ENCODE measurements at places on chromosomes 1 and 21.

- DNase-seq = no peak
Observed at GRCh38 chr1:224859651-224860050, 69.8 kb upstream of the DNAH14 start.

DNA sequence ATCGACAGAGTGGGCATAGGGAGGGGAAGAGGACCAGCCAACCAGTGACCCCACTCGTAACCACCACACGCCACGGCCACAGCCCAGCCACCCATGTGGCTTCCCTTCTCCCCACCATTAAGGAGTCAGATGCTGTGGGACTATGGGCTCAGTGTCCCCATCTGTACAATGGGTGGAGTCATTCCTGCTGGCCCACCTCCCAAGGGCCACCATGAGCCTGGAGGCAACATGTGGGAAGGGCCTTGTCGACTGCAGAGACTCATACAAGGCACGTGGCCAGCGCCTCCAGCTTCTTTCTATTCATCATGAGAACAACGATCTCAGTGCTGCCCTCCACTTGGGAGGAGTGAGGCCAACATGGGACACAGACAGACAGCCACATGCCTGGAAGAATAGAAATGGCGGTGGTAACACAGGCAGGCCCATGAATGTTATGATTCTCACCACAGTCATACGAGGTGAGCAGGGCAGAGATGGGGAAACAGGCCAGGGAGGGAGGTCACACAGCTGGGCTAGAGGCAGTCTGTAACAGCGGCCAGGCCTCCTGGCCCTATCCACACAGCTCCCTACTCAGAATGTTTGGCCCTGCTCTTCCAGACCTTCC lies 16.1 kb downstream of the LRP8 start:
- DNase-seq = no peak

DNA sequence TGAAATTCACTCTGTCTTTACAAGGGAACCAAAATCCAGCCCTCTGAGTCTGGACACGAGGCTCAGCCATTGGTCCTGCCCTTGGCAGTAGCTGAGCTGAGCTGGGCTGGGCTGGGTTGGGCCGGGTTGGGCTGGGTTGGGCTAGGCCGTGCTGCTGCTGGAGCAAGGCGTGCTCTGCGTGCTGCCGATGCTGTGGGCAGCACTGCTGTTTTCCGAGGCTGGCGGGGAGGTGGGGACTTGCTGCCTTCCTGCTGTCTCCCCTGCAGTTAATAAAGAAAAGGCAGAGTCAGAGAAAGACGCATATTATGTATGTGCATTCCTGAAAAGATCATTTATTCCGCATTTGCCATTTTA lies 182.9 kb downstream of the CDC7 start:
- no peak for DNase-seq

- DNase-seq = no peak
Observed at GRCh38 chr1:165549973-165550372, 6.2 kb downstream of the LRRC52 start.

DNA sequence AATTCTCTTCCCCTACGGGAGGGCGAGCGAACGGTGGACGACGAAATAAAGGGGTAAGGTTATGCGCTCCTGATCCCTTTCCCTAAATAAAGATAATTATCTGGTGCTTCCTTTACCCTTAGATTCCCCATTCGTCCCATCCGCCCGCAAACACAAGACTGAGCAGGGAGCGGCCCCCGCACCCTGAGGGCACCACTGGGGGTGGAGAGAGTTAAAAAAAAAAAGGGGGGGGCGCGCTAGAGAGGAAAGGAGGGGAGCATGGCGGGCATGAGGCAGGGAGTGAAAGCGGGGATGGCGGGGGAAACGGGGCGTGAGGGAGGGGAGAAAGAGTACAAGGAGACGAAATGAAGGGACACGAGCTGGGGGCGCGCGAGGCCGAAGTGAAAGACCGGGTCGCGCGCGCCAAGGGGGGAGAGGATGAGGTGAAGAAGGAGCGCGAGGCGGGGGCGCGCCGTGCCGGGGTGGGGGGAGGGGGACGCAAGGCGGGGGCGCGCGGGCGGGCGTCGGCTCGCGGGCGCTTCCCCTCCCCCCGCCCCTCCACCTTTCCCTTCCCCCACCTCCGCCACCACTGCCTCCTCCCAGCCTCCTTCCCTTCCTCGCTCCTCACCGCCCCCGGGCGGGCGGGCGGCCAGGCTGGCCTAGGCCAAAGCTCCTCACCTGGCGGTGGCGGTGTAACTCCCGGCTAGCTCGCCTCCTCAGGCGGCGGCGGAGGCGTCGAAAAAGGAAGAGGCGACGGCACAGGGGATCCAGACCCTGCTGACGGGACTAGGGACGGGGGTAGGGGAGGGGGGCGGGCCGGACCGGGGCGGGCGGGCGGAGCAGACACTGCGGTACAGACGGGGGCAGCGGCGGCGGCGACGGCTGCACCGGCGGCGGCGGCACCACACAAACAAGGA lies 448 bp downstream of the GATAD2B start:
- DNase-seq = peak; percentile 34

DNA sequence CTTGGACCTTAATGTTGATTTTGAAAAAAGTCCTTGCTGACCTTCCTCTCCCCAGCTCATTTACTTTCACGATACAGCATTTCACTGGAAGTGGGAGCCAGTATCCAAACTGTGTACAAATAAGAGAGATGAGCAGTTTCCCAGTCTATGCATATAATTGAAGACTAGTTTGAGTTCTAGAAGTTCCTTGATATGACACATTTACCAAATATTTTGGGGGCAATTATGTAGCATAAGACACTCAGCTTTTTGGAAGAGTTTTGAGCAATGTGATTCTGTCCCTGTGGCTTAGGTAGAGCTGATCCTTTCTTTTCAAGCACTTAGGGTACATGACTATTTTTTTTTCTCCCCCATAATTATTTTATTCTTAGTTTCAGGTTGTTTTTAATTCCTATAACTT lies 26.4 kb downstream of the GIPC2 start:
- DNase-seq = no peak

- DNase-seq = no peak
Observed at GRCh38 chr21:43211760-43212115, 42.9 kb downstream of the CRYAA start.

DNA sequence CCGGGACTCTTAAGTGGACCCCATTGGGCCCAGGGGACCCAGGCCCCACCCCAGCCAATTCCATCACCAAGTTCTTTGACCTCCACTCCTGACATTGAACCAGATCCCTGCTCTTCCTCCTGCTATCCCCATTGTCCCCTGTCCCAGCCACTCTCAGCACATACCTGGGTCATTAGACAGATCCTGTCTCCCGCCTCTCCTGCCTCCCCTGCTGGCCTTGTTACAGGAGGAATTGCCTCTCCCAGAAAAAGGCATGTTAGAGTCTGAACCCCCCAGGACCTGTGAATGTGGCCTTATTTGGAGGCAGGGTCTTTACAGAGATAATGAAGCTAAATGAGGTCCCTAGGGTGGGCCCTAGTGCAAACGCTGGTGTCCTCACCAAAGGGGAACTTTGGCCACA lies 301.9 kb downstream of the NPHP4 start:
- no peak for DNase-seq

- no peak for DNase-seq
Observed at GRCh38 chr1:181635110-181635509, 151.8 kb downstream of the CACNA1E start.

DNA sequence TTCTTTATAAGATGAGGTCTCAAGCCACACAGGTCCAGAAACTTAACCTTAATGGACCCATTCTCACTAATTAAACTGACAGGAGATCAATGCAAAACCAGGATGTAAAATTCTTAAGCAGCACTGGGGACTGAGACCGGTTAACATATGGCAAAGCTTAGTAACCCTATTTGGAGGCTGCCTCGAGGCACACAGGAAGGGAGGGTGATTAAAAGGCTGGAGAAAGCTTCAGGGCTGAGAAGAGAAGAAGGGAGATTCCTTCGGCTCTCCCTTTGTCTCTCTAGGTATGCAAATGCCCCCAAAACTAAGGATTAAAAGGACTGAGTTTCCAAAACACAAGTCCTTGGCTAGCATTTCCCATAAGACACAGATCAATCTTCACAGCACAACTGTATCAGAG lies 120.8 kb upstream of the DSCAM start:
- DNase-seq = no peak

- no peak for DNase-seq
Observed at GRCh38 chr1:236618507-236618906, 14.2 kb upstream of the HEATR1 start.

DNA sequence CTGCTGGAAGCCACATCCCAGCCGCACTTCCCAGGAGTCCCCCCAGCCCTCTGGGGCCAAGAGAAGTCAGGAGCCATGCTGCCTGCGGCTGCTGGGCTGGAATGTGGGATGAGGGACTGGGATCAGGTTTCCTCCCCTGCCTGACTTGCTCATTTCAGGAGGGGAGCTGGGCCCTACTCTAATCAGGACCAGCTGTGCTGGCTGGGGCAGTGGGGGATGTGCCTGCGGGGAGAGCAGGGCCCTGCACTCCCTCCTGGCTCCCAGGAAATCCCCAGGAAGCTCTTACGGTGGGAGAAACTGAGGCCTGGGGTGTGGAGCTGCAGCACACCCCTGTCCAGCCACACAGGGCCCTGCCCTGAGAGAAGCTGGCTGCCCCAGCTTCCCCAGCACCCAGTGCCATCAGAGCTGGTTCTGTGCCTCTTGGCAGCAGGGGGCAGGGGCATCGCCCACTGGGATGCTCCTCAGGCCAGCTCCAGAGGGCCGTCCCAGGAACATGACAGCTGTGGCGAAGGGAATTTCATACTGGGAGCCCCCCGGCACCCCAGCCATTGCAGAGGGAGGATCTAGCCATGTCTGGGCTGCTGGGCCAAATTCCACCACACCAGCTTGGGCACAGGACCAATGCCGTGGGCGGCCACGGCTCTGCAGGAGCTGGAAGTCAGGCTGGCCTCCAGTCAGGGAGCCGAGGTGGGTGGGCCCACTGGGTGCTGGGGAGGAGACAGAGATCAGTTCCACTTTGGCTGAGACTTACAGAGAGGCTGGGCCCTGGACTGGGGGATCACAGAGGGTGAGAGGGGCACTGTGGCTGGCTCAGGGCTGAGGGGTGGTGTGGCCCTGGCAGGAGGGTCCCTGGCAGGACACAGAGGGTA lies 21.3 kb upstream of the PRSS38 start:
- DNase-seq = no peak

- peak; percentile 71 for DNase-seq
Observed at GRCh38 chr1:165857046-165857801, 29.8 kb downstream of the UCK2 start.

DNA sequence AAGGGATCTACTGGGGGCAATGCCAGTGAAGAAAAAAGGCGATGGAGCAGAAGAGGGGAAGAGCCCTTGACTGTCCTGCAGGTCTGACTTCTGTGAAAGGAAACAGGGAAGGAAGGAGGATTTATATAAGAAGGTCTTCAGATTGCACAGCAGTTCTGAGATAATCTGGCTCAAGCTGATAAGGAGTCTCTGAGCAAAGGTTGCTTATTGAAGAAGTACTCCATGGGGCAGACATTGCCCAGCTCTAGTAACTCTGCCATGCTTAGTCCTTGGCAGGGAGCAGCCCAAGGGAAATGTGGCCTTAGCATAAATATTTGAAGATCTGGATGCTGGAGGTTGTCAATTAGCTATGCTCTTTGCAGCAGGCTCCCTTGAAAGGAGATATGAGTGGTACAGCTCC lies 15.9 kb upstream of the TTF2 start:
- DNase-seq = no peak

- no peak for DNase-seq
Observed at GRCh38 chr1:32071758-32072621, 749 bp upstream of the TMEM39B start.

DNA sequence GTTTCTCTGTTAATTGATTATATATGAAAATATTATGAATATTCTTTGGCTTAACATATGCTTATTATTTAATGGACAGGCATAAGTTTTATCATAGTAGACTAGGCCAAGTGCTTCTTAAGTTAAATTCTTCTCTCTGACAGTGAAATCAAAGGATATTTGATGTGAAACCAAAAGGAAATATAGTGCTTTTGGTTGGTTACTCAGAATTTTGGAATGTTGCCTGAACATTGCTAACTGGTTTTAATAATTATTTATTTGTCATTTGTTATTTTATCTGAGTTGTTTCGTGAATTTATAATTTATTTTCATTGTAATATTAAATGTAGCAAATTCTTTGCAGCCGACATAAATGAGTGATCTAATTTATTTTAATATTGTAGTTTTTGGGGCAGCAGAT lies 18.3 kb downstream of the HOOK1 start:
- DNase-seq = no peak

- DNase-seq = no peak
Observed at GRCh38 chr1:236351875-236352573, 42.1 kb upstream of the EDARADD start.

- no peak for DNase-seq
Observed at GRCh38 chr1:93549131-93549530, 101.2 kb downstream of the FNBP1L start.

DNA sequence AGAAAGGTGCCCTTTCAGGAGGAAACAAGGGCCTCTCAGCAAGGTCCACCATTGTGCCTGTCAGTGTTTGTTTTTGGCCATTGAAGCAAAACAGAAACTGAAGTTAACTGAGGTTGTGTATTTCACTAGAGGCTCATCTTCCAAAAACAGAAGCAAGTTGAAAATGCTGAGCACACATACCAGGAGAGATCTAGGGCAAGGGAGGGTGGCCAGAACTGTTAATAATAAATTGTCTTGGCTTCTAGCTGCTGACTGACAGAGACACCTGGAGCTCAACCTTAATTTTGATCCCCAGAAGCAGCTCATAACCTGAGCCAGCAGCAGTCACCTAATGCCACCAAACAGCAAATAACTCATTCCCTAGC lies 5.2 kb downstream of the AGMAT start:
- peak; percentile 46 for DNase-seq

GRCh38 chr21:44379991-44380865 lies 26.8 kb downstream of the TRPM2 start:
- DNase-seq = no peak

Data from GM19239 (cell line).